ENCODE measurements at places on chromosomes 2 and 18.

DNA sequence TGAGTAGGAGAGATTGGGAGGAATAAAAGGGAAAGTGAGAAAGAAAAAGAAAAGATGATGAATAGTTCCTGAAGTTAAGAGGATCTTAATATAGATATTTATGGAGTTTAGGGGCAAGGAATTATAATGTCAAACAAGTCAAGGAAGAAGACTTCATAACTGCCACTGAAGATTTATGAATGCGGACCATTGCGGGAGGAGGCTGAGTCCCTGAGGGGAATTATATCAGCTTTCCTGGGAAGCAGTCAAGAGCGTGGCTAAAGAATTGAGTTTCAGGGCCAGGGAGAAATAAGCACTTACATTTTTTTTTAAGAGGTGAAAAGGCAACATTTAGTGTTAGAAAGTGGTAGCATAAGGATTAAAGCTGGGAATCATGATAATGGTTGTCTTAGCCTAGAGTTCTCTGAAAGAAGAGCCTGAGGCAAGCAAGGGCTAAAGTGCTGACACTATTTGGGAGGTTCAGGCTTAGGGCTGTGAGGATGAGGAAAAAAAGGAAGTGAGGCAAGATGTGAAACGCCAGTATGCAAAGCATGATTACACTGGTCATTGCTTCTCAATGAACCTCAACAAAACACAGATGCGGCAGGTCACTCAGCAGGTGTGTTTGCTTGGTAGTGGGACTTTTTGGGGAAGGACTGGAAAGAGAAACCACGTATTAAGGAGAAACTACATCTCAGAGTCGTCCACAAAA is 217.1 kb downstream of the SLC4A3 start:
- no peak for DNase-seq

GRCh38 chr2:85839461-85839860 is 49.3 kb downstream of the ST3GAL5 start:
- DNase-seq, result no peak

DNA sequence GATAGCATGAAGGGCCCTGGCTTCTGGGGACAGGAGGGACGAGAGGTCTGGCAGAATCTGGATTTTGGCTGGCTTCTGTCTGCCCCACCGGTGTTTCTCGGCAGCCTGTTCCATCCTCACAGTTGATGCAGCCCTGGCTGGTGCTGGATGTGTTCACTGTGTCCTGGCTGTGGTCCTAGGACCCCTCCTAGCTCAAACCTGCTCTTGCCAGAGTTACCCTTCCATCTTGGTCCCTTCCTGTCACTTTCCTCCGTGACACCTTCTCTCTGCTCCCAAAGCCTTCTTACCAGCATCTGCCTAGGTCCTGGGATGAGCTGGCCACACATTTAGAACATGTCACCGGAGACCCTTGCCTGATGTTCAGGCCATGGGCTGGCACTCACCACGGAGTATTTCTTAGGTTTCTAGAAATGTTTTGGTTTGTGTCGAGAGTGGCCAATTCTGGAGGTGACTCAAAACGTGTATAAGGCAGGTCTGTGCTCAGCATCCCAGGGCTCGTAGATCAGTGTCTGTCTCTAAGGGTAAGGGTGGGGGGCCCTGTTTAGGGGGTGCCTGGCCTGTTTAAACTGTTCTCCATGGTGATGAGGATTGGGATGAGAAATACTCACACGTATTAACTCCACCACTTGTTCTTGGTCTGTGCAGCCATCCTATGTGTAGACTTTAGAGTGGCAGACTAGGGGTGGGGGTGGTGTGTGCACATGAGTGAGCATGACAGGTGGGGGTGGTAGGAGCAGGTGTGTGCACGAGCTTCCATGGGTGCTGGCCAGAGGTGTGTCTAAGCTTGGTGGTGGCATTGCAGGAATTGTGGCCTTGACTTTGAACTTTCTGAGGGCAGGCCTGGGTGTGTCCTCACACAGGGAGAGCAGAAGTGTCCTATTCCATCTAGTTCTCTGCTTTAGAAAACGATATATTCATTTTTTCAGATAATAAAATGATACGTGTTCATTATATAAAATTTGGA is 162.7 kb downstream of the DYSF start:
- no peak for DNase-seq

DNA sequence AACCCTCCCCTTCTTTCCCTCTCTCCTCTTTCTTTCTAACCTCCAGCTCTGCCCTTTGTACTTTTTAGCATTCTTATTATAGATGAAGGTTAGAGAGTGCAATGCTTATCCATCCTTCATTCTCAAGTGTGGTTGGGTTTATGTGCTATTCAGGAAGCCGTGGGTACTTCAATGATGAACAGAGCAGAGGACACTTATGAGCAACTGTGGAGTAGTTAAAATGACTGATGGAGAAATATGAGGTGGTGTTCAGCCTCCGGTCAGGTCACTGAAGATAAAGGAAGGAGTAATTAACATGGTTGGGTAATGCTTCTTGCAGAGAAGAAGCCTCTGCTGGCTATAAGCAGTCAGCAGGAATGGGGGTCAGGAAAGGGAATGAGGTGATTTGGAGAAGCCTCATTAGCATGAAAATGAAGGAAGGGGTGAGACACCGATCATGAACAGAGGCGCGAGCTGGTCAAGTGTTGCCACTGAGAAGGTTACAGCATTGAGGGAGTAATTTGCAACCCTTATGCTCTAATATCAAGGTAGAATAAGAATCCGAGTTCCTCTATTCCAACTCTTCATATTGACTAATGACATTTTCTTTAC is 174.7 kb downstream of the LPIN1 start:
- no peak for DNase-seq

- no peak for DNase-seq
These were observed 3.4 kb upstream of the PDCD1 start for GRCh38 chr2:241862093-241862492.

GRCh38 chr18:48295586-48296311 is 113.4 kb downstream of the ZBTB7C start:
- no peak for DNase-seq

Measured in stimulated activated CD4-positive, alpha-beta T cell treated with anti-CD3 and anti-CD28 coated beads, TNF-alpha, amount 100 ng/mL, for 24 hours (primary cell).